ENCODE measurements at places on chromosomes 2 and 18.

- peak; percentile 75 for ATAC-seq
Measured at GRCh38 chr18:13800505-13801259, 23.3 kb upstream of the MC5R start.

DNA sequence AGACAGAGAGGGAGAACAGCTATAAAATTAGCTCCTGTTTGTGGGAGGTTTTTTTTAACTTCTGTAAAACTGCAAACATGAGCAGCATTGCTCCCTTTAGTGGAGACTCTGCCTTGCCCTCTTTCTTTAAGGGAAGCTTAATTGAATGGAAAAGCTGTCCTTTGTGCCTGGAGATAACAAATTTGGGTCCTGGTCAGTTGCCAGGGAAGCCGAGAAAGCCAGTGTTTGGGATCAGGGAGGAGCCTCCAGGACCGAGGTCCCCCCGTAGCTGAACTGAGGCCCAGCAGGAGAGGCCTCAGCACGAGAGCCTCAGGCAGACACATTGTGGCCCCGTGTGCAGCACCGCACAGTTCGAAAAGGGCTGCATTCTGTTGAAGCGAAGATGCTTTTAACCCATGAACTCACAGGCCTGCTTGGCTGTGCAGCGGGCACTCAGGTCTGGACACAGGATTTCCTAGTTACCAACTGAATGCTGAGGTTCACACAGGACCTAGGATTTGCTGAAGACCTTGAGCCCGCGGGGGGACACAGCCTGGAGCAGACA is 369.7 kb downstream of the DCDC2C start:
- ATAC-seq = no peak

- ATAC-seq = no peak
Measured at GRCh38 chr2:83475371-83475770, 983.7 kb downstream of the SUCLG1 start.

DNA sequence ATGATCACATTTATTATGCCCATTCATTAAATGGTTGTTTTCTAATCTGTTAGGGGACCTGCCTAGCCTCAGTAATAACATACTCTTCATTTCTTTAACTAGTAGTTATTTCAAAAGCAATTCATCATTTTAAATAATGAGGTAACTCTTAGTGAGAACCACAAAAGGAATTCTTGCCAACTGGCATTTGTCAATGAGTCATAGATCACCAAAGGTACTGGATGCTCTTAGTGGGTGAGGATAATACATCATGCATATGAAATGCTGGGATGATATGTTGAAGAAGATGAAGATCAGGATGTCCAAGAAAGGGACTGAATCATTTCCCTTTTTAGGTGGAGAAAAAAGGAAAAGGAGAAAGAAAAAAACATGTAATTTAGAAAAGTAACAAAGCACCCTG is 826.2 kb upstream of the DDX18 start:
- no peak for ATAC-seq

DNA sequence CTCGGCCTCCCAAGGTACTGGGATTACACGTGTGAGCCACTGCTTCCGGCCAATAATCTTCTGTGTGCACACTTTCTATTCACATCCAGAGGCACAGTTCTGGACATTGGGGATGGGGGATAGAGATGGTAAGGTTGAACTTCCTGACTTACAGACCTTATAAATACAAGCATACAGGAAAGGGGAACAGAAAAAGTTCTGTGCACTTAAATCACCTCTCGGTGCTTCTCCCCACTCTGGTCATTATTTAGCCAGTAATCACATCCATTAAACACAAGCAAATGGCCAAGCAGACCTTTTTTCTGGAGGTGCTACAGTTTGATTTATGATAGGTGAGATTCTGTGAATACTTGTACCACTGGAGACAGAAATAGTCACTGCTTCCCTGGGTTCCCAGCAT is 110.6 kb downstream of the CRIM1 start:
- ATAC-seq = no peak

DNA sequence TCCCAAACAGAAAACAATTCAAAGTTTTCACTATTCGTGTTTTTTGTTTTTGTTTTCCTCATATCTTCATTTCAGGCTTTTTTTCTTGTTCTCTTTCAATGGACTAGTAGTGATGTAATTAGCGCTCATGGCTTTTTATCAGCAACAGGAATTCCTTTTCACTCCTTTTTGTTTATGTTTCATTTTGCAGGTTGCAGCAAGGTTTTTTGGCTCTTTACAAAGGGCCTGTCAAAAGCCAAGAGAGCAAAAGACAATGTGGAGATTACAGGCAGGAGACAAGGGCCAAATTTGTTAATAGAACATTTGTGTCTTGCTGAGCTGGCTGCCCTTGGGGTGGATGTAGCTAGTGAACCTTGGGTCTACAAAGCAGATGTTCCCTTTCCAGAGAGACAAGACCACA is 467.4 kb upstream of the CDH20 start:
- ATAC-seq = no peak

DNA sequence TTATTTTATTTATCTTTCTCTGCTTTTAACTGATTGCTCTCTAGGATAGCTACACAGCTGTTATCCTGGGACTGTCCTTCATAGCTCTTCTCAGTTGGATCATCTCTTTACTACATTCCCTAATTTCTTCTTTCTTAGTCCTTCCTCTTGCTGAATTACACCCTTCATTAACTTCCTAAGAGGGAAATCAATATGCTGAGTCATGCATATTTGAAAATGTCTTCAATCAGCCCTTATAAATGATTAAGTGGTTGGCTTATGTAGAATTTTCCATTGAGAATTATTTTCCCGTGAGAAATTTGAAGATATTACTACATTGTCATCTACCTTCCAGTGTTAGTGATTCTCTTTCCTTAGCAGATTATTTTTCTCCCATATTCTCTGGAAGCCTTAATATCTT is 214.2 kb downstream of the SOCS6 start:
- no peak for ATAC-seq

DNA sequence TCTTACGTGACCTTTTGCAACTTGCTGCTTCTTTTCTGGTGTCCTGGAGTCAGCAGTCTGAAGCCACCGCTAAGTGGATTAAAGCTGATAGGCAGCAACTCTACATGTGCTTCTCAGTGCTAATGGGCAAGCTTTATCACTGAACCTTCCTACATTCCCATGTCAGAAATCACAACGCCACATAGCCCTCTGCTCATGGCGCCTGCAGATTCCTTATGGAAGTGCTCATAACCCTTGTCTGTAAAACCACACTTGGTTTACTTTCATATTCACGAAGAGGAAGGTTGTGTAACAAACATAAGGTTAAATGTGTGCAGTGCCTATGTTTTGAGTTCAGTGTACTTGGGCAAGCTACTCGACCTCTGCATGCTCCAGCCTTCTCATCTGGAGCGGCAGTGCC is 319.8 kb downstream of the FBXO15 start:
- ATAC-seq = no peak

DNA sequence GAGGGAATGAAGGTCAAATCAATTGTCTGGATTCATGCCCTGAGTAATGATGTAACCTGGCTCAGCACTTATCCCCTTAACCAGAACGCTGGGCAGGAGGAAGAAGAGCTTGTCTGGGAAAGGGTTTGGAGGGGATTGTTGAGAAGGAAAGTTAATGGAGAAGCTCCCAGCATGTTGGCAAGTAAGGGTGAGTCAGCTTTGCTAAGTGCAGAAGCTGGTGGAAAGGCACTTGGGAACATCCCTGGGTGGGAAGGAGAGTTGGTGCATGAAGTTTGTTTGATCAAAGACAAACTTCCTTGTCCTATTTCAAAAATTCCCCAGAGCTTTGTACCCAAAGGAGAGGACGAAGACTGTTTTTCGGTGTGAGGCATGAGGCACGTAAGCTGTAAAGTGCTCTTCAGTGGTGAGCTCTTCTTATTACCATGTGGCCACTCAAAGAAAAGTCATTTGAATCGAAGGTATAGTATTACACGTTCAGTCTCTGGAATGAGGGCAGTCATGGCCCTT is 17.6 kb upstream of the DAW1 start:
- ATAC-seq = no peak

GRCh38 chr2:98467082-98467536 is 22.5 kb downstream of the INPP4A start:
- ATAC-seq = no peak

GRCh38 chr2:59662127-59662861 is 891.2 kb downstream of the BCL11A start:
- no peak for ATAC-seq

DNA sequence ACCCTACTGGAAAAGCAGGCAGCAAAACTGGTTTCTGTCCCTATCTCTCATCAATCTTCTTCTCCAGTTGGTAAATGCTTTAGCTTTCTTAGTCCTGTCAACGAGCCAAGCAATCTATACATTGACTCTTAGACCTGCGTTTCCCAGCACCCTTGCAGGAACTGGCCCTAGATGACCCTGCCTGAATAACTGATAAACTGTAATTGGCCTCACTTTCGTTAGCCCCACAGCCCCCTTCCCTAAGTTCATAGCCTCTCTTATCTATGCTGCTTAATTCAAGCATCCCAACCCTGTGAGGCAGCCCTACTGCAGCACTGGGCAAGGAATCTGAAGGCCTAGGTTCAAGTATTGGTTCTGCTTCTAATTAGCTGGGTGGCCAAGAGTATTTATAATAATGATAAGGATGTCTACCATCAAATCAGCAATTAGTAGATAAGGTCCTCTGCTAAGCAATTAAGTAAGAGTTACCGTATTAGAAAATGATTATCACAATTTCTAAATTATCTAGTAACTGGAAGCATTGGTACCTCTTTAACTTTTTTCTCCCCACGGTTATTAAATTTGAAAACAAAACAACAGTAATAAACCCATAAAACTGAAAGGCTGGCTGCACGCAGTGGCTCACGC is 86.4 kb upstream of the RMDN2 start:
- ATAC-seq = no peak

GRCh38 chr18:74905247-74905646 is 303.7 kb downstream of the PTGR3 start:
- no peak for ATAC-seq

DNA sequence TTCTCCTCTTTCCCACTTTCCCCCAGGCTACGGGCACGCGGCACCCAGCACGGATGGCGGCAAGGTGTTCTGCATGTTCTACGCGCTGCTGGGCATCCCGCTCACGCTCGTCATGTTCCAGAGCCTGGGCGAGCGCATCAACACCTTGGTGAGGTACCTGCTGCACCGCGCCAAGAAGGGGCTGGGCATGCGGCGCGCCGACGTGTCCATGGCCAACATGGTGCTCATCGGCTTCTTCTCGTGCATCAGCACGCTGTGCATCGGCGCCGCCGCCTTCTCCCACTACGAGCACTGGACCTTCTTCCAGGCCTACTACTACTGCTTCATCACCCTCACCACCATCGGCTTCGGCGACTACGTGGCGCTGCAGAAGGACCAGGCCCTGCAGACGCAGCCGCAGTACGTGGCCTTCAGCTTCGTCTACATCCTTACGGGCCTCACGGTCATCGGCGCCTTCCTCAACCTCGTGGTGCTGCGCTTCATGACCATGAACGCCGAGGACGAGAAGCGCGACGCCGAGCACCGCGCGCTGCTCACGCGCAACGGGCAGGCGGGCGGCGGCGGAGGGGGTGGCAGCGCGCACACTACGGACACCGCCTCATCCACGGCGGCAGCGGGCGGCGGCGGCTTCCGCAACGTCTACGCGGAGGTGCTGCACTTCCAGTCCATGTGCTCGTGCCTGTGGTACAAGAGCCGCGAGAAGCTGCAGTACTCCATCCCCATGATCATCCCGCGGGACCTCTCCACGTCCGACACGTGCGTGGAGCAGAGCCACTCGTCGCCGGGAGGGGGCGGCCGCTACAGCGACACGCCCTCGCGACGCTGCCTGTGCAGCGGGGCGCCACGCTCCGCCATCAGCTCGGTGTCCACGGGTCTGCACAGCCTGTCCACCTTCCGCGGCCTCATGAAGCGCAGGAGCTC is 35.4 kb downstream of the KCNK3 start:
- peak; percentile 21 for ATAC-seq

- ATAC-seq = no peak
Measured at GRCh38 chr2:21234464-21235120, 110.8 kb downstream of the TDRD15 start.

DNA sequence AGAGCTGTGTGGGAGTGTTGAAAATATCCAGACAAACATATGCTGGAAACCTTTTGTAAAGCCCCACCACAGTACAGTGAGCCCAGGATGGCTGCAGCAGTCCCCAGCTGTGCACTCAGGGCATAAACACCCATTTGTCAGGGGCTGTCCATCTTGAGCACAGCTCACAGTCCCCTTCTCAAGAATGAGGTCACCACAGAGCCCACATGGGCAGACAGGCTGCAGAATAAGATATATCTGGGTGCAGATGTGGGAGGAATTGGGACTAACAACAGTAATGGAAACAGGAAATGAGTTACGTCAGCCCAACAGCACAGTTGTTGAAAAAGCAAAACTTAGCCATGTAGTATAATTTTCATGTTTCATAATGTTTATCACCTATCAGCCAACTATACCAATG is 219.6 kb downstream of the ETAA1 start:
- no peak for ATAC-seq

GRCh38 chr18:32379891-32380290 is 90.8 kb downstream of the GAREM1 start:
- no peak for ATAC-seq
